Cardiac atrium fibroblast (primary cell): ENCODE measurements at places on chromosomes 5 and 9. TPM values are rescaled to one million over a fixed set of nuclear protein-coding genes. Genes with fewer than 3 reads are reported as not detected.

Gene CCNJL
- total RNA-seq: 0.16 and 0.90 TPM in 2 replicates

Gene GGTA1
- 0.65 TPM in 1 of 2 replicates, not detected in the other for total RNA-seq

Gene FAM170A
- not detected in 2 replicates for total RNA-seq

Gene SPATA31C1
- not detected in 2 replicates for total RNA-seq

Gene GKAP1
- total RNA-seq: 0.65 and 1.3 TPM in 2 replicates

Gene ENC1
- 46.2 and 99.3 TPM in 2 replicates for total RNA-seq

Gene BNC2
- 9.6 and 15.1 TPM in 2 replicates for total RNA-seq

Gene PCDHGB2
- 1.6 and 3.2 TPM in 2 replicates for total RNA-seq

Gene ADAMTS6
- total RNA-seq: 3.1 and 7.5 TPM in 2 replicates

Gene IL7R
- total RNA-seq: 0.72 and 4.2 TPM in 2 replicates

Gene C1QTNF2
- total RNA-seq: 0.16 TPM in 1 of 2 replicates, not detected in the other

Gene ZNF462
- total RNA-seq: 5.2 and 6.5 TPM in 2 replicates

Gene IL33
- 148 and 185 TPM in 2 replicates for total RNA-seq

Gene SIT1
- total RNA-seq: 1.3 TPM in 1 of 2 replicates, not detected in the other

Gene KCNIP1
- not detected in 2 replicates for total RNA-seq

Gene MACROH2A1
- total RNA-seq: 97.7 and 128 TPM in 2 replicates

Gene PIP5K1B
- not detected in 2 replicates for total RNA-seq

Gene ADGRD2
- total RNA-seq: not detected in 2 replicates

Gene MEF2C
- total RNA-seq: 6.3 and 17.5 TPM in 2 replicates

Gene PTGES
- total RNA-seq: 1.1 and 2.1 TPM in 2 replicates

Gene ADRB2
- 0.16 TPM in 1 of 2 replicates, not detected in the other for total RNA-seq

Gene ADAMTS13
- 1.4 and 1.5 TPM in 2 replicates for total RNA-seq

Gene SVEP1
- total RNA-seq: 87.2 and 110 TPM in 2 replicates

Gene ORM2
- not detected in 2 replicates for total RNA-seq

Gene PCDHGB4
- 14.1 and 16.8 TPM in 2 replicates for total RNA-seq

Gene PRR16
- 11.9 and 14.1 TPM in 2 replicates for total RNA-seq

Gene PCDHGA6
- 1.1 and 3.4 TPM in 2 replicates for total RNA-seq

Gene ZFAND5
- 65.7 and 77.8 TPM in 2 replicates for total RNA-seq

Gene ADAMTS12
- total RNA-seq: 39.0 and 57.8 TPM in 2 replicates

Gene BTNL9
- total RNA-seq: not detected in 2 replicates

Gene ANKDD1B
- 0.16 and 0.36 TPM in 2 replicates for total RNA-seq

Gene ZNF454
- 1.1 and 1.9 TPM in 2 replicates for total RNA-seq

Gene DCAF12
- total RNA-seq: 20.2 and 33.0 TPM in 2 replicates

Gene SLC25A25
- total RNA-seq: 16.2 and 20.4 TPM in 2 replicates

Gene CYSRT1
- total RNA-seq: not detected in 2 replicates

Gene PRRX2
- 2.2 and 8.3 TPM in 2 replicates for total RNA-seq

Gene CARD6
- 10.5 and 19.9 TPM in 2 replicates for total RNA-seq

Gene TLR4
- total RNA-seq: 28.2 and 29.8 TPM in 2 replicates

Gene EDIL3
- 19.8 and 34.8 TPM in 2 replicates for total RNA-seq

Gene TMEM174
- total RNA-seq: not detected in 2 replicates

Gene C5orf52
- not detected in 2 replicates for total RNA-seq
